ENCODE measurements at places on chromosomes 3 and 15.

DNA sequence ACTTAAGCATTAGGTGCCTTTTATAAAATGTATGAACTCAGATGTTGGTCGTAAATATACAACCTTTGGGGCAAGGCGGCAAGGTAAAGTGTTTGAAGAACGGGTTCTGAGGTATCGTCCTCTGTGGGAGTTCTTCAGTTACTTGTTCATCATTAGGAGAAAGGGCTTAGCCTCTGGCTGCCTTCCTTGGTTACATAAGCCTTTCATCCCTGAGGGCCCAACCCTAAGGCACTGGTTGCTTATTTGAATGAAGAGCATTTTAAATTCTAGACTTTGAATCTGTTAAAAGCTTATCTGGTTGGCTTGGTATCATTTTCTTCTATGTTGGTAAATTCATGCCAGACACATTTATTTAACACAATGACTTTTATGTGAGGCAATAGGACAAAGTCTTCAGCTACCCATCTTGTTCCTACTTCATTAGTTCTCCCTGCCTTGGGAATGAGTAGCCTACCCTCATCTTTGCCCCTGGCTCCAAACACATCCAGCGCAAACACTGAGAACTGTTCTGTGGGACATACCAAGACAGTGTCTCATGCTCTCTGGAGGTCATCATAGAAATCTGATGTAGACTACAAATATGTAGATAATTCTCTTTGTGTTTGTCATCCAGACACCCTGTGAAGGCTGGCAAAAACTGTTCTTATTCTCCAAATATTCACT lies 12.4 kb upstream of the CCDC80 start:
- DNase-seq = no peak

DNA sequence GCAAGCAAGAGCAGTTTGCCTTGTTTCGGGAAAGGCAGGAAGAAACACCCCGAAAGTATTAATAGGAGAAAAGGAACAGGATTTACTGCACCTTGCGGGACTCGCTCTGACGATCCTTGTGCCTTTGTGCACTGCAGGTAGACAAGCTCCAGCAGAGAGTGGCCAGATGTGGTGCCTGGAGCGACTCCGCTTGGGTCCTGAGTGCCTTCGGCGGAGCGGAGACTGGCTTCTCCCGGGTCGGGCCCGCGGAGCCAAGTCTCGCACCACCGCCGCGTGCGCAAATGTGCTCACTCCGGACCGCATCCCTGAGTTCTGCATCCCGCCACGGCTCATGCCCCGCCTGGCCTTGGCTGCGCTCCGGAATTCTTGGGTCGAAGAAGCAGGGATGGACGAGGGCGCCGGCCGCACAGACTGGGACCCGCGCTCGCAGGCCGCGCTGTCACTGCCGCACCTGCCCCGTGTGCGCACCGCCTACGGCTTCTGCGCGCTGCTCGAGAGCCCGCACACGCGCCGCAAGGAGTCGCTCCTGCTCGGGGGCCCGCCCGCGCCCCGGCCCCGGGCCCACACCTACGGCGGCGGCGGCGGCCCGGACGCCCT lies 769 bp downstream of the C2CD4A start:
- peak; percentile 12 for DNase-seq

- peak; percentile 21 for DNase-seq
Observed at GRCh38 chr3:194487289-194488054, 670 bp upstream of the ATP13A3 start.

DNA sequence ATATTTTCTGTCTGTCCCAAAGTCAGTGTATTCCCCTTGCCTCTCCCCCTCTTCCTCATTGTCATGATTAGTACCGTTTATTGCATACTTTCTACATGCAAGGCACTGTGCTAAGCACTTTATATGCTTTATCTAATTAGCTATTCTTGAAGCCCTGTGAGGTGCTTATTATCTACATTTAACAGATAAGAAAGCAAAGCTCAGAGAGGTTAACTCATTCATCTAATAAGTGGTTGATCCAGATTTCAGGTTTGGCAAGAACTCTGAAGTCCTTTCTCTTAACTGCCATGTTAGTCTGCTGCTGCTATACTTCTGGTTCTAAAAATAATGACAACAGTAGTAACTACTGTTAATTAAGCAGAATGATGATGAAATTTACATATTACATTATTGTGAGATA lies 13.5 kb downstream of the IQGAP1 start:
- no peak for DNase-seq

GRCh38 chr3:9399746-9400145 lies 2.3 kb downstream of the SETD5 start:
- DNase-seq = peak; percentile 36

GRCh38 chr3:148625095-148625736 lies 72.5 kb upstream of the AGTR1 start:
- no peak for DNase-seq

- DNase-seq = no peak
Observed at GRCh38 chr3:189685291-189685690, 54.1 kb downstream of the TP63 start.

GRCh38 chr3:138812806-138813205 lies 21.9 kb downstream of the PIK3CB start:
- no peak for DNase-seq

DNA sequence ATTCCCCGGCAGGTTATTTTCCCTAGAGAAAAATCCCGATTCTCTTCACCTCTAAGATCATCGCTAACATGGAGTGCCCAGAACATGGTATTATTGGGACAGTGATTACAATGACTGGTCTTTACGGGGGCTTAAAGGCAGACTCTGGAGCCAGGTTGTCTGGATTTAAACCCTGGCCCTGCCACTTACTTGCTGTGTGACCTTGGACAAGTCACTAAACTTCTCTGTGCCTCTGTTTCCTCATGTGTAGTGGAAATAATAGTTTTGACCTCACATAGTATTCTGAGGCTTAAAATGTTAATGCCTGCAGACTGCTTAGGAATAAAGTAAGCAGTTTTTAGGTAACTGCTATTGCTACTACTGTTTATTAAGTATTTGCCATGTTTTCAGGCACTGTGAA lies 4.4 kb downstream of the PLA2G4D start:
- no peak for DNase-seq
